Aorta (tissue), 5 donors: ENCODE measurements at places on chromosomes 3 and 15.
A peak's percentile ranks its signal among the peaks of the same experiment; 100 is the strongest.

DNA sequence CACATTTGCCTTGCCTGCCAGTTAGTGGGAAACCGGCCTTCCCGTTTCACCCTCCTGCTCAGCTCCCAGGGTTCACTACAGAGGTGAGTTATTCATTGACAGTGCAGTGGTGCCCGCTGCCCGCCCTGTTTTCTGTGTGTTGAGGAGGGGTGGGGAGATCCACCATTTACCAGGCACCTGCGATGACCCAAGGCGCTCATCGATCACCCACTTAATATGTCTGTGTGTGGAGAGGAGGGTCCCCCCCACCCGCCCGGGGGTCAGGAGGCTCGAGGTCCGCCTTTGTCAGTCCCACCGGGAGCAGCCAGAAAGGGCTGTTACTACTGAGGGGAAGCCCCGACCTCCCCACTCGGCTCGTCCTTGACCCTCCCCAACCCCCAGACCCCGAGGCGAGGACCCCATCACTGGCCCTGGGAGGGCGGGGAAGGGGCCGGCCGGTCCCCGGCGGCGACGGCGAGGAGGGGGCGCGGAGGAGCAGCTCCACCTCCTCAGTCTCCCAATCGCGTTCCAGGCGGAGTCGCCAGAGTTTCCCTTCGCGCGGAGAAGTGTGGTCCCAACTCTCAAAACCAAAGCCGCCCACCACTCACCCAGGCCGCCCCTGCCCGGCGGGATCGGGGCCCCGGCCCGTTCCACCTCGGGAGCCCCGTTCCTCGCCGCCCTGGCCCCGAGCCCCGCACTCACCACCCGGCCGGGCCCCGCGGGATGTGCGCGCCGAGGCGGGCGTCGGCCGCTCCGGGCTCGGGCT, 1.1 kb downstream of the PLXNB1 start:
- DNase-seq, result peak; percentile 86

DNA sequence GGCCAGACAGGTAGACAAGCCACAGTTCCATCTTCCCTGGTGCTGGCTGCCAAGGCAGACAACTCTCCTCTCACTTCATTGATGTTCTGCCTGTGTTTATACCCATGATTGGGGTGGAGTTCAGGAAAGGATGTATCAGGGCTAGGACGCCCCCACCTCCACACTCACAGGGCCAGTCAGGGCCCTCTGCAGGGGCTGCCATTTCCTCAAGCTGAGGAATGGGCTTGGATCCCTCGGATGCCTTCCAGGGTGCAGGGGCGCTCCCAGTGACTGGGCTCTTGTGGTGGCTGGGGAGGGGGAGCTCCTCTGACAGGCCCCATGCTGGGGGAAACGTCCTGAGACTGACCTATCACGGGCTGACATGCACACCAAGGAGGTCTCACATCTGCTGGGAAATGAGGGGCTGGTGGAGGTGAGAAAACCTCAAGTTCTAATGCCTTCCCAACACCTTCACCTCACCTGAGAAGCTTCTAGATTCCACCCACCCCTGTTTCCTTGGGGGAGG, 31.4 kb downstream of the SEMA7A start:
- no peak for DNase-seq

DNA sequence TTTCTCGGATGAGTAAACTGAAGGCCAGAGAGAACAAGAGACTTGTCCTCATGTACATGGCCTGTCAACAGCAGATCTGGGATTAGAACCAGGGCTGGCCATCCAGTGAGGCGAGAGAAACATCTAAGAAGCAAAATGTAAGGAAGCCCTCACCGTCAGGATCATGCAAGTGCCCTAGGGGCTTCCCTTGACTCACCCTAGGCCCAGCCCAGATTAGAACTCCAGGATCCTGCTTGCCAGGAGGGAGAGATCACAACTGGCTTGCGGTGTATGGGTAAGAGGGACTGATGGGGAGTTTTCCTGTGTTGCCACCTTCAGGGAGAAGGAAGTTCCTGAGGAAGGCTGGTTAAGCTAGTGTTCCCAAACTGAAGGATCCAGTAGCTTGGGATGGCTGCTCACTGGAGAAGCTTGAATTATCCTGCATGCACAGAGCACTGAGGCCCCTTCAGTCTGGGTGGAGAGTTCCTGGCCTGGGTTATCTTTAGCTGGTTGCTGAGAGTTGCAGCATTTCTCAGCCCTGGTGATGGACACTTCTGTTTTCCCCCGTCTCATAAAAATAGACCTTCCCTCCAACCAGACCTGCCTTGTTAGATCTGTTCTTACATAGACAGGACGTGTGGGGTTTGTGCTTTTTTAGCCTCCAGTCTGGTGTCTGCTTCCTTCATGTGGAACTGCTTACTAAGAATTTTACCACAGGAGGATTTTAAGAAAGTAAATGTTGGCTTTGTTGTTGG, 28.2 kb upstream of the XIRP1 start:
- DNase-seq, result no peak

DNA sequence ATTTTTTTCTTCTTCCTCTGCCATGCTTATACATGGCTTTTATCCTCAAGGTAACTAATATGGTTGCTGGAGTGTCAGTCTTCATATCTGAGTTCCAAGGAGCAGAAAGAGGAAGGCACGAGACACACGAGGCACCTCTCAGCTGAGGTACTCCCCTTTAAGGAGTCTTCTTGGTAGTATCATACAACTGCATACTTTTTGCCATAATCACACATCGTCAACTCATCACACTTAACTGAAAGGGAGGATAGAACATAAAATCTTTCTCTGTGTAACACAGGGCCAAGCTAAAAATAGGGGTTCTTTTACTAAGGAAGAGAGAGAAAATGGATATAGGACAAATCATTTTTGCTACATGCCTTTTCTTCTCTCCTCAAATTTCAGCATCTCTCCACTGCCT, 104.2 kb downstream of the OXSM start:
- DNase-seq, result no peak

GRCh38 chr15:93028111-93028631, 60.8 kb downstream of the RGMA start:
- no peak for DNase-seq

- DNase-seq, result no peak
Measured at GRCh38 chr3:186937017-186937875, 6.9 kb downstream of the ST6GAL1 start.

DNA sequence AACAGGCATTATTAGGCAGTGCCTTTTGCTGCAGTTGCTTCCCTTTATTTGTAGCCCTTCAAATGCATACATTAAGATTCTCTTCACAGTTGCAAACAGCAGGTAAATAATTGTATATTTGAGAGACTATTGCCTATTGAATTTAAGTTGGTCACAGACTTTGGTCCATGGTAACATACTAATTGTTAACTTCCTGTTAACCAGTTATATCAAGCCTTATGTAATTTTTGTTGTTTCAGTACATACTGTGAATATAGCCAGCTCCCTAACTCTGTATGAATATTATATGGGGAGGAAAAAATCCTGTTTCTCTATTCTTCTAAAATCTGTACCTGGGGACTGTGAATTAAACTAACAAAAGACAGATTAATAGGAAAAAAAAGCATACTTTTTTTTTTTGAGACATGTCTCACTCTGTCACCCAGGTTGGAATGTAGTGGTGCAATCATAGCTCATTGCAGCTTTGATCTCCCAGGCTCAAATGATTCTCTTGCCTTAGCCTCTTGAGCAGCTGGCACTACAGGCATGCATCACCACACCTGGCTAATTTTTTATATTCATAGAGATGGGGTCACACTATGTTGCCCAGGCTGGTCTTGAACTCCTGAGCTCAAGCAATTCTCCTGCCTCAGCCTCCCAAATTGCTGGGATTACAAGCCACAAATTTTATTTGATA, 53.2 kb downstream of the CHL1 start:
- DNase-seq, result no peak

- no peak for DNase-seq
Measured at GRCh38 chr3:128198313-128198712, 45.0 kb downstream of the EEFSEC start.

DNA sequence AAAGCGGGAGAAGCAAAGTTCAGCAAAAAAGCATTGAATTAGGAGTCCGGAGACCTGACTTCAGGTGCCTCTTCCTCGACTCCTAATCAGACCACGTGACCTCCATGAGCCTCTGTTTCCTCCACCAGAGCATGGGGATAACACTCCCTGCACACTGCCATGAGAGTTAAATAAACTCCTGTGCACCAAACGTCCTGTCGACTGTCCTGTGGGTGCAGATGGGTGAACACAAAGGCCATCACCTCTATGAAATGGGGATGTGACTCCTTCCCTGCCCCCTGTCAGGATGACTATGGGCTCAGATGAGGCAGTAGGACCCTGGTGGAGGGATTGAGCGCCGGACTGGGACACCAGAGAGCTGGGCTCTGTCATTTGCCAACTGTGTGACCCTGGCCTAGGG, 13.5 kb upstream of the TSPAN3 start:
- DNase-seq, result no peak

- peak; percentile 90 for DNase-seq
Measured at GRCh38 chr15:59372352-59373211, at the start of gene MYO1E. TSS of gene MYO1E (minus strand) at chr15:59372871. CDS start at chr15:59372500, 371 bp downstream.

- DNase-seq, result peak; percentile 61
Measured at GRCh38 chr15:41169781-41170180, 53.7 kb upstream of the INO80 start.

GRCh38 chr3:20154928-20155327, 31.1 kb downstream of the SGO1 start:
- DNase-seq, result no peak

DNA sequence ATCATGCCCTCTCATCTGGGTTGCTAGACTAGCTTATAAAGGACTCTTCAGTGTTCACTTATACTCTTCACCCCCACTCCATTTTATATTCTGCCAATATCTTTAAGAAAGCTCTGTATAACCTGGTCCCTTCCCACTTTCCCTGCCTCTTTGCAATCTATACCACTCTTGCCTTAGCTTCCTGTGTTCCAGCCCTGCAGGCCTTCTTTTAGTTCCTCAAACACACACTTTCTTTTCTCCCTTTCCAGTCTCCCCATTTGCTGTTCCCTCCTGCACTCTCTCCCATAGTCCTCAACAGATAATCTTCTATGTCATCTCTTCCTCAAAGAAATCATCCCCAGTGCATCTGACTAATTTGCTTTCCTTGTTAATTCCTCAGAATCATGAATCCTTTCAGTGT, 28.7 kb downstream of the SENP8 start:
- DNase-seq, result no peak

DNA sequence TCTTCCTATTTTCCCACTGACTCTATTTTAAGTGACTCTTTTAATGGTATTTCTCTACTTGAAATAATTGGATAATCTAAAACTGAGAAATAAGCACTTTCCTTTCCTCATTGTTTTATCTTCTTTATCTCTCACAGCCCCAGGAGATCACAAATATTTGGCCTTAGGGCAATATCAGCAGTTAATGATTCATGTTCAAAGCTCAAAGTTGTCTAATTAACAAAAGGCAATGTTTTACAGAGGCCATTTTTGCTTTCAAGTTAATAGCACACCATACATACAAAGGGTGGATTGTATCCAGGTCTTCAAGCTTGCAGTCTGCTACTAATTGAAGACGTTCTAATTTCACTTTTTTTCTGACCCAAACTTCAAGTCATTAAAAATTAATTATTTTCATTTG, 120.1 kb downstream of the LRRN1 start:
- no peak for DNase-seq

GRCh38 chr15:43133430-43134156, at the start of gene TMEM62:
TSS of gene TMEM62 (plus strand) at chr15:43133586. CDS start at chr15:43133803, 217 bp downstream.
- DNase-seq, result peak; percentile 93

- DNase-seq, result no peak
Measured at GRCh38 chr15:70203981-70204560, 106.4 kb upstream of the TLE3 start.

DNA sequence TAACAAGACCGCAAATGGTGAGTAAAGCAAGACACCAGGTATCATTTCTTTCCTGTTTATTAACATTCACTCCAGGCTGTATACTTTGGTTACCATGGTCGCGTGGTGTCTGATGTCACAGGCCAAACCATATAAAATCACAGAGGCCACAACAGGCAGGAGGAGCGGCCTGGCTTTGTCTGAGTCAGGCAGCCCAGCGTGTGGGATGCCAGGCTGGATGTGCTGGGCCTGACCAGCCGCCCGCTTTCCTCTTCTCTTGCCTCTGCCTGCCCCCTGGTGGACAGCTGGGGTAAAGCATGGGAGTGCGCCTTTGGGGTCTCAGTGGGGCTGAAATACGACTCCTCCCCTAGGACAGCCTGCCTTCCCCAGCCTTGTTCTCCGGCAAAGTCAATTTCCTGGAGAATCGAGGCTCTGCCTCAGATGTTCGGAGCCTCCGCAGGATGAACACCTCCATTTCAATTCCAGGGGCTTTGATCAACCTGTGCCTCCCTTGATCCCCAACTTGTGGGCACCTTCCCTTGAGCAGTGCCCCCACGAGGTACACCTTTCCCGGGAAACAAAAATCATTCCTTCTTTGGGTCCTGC, 78.2 kb downstream of the CCNL1 start:
- DNase-seq, result peak; percentile 94

- DNase-seq, result no peak
Measured at GRCh38 chr15:40744815-40745152, 10.3 kb downstream of the RMDN3 start.

- no peak for DNase-seq
Measured at GRCh38 chr3:189602471-189602870, 28.7 kb upstream of the TP63 start.

- DNase-seq, result no peak
Measured at GRCh38 chr3:158976966-158977365, 175.1 kb downstream of the MFSD1 start.

DNA sequence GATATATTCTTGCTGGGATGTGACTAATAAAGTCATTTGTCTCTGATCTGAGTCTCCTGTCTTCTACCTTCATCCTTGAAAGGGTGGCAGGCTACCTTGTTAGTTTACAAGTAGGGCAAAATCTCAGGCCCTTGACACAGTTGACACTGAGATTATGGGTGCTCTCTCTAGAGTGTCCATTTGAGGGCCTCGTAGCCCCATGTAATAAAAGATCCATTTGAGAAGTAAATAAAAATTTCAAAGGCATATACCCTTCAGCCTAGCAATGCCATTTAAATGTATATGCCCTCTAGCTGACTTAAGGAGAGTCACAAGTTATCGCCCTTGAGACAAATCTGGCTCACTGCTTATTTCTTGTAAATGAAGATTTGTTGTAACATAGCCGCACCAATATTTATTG, 98.6 kb downstream of the TCF12 start:
- no peak for DNase-seq

DNA sequence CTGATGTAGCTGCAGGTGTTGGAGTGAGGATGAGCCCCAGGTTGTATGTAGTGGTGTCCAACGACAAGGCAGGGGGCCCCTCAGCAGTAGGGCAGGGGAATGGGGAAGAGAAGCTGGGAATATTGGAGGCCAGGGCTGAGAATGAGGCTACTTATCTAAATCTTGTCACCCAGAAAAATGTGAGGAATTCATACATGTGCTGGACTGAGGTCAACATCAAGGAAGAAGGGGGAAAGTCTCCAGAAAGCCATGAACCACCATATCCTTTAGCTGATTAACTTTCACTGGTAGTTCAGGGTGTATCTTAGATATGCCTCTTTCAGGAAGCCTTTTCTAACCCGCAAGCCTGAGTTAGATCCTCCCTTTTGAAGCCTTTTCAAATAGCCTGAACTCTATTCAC, 22.6 kb upstream of the FSTL1 start:
- no peak for DNase-seq
